A549 treated with DMSO at 1 μM for 4 hours (cell line): ENCODE measurements at places on chromosomes 1 and 21. TPM values are rescaled to one million over a fixed set of nuclear protein-coding genes. Genes with fewer than 3 reads are reported as not detected.

FAM167B gene
- 0.63 to 0.89 TPM (median 0.72 TPM) in 5 replicates for total RNA-seq

LDLRAD2 gene
- 0.08 to 0.20 TPM (median 0.12 TPM) in 3 of 5 replicates, not detected in the others for total RNA-seq

UBAP2L gene
- total RNA-seq, result 97.7 to 120 TPM (median 115 TPM) in 5 replicates

OR2AK2 gene
- total RNA-seq, result not detected in 5 replicates

ETV3L gene
- not detected in 5 replicates for total RNA-seq

CSF3R gene
- total RNA-seq, result not detected in 5 replicates

SLC30A2 gene
- total RNA-seq, result 0.05 to 0.11 TPM (median 0.06 TPM) in 4 of 5 replicates, not detected in the other

ANKRD34A gene
- total RNA-seq, result 0.17 to 0.69 TPM (median 0.23 TPM) in 5 replicates

RGL1 gene
- 0.91 to 1.1 TPM (median 0.95 TPM) in 5 replicates for total RNA-seq

FAM43B gene
- total RNA-seq, result 4.1 to 6.3 TPM (median 5.3 TPM) in 5 replicates

HTR1D gene
- 11.2 to 14.7 TPM (median 12.9 TPM) in 5 replicates for total RNA-seq

NBPF4 gene
- 0.14 to 0.25 TPM (median 0.25 TPM) in 5 replicates for total RNA-seq

NT5C1A gene
- not detected in 5 replicates for total RNA-seq

PTPRC gene
- not detected in 5 replicates for total RNA-seq

GLIS1 gene
- 0.03 to 0.06 TPM (median 0.04 TPM) in 3 of 5 replicates, not detected in the others for total RNA-seq

ELAVL4 gene
- total RNA-seq, result not detected in 5 replicates

EPRS1 gene
- 75.9 to 84.4 TPM (median 80.5 TPM) in 5 replicates for total RNA-seq

TRIM45 gene
- 1.1 to 1.5 TPM (median 1.3 TPM) in 5 replicates for total RNA-seq

RBP7 gene
- total RNA-seq, result 4.9 to 6.4 TPM (median 5.6 TPM) in 5 replicates
